NCI-H446 (cell line): ENCODE measurements at places on chromosomes 6 and 20.
A peak's percentile ranks its signal among the peaks of the same experiment; 100 is the strongest.

GRCh38 chr20:62146019-62146755, 2.6 kb downstream of the SS18L1 start:
- DNase-seq: no peak

GRCh38 chr20:43009532-43009931, 180.2 kb downstream of the PTPRT start:
- DNase-seq: no peak

- no peak for DNase-seq
Observed at GRCh38 chr20:43579861-43580793, 10.6 kb upstream of the IFT52 start.

DNA sequence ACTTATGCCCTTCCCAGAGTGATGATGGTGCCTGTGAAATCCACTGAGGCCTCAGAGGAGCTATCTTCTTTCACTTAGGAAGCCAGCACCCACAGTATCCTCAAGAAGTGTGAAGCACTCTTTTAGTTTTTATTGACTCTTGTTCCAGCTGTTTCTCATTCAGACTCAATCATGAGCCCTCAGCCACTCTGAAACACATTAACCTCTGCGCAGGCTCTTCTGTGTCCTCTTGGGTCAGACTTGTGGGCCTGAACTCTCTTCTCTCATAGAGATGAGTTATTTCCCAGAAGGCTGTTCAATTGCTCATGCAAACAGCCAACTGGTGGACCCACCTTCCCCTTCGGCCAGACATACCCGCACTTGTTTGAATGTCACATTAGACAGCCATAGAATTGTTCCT, 27.8 kb upstream of the PREP start:
- DNase-seq: no peak

- no peak for DNase-seq
Observed at GRCh38 chr6:145842693-145843546, 28.3 kb upstream of the FBXO30 start.

- no peak for DNase-seq
Observed at GRCh38 chr6:3366596-3367413, 90.0 kb downstream of the SLC22A23 start.

DNA sequence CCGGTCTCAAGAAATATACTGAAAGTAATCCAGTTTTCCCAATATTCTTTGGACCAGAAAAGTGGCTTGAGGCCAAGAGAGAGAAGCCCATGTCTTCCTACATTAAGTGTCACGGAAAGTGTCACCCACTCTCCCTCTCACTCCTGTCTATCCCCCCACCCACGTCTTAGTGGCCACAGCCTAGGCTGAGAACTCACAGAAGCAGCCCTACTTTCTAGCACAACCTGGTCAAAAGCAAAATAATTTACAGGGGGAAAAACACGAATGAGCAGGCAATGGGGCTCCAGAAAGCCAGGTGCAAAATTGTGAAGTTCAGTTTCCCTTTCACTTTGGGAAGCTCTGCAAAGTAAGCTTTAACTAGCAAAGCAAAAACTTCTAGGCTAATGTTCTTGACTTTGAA, 118.0 kb downstream of the OPRM1 start:
- no peak for DNase-seq

- no peak for DNase-seq
Observed at GRCh38 chr6:104423691-104424090, 436.0 kb downstream of the HACE1 start.

GRCh38 chr6:149140137-149140909, 177.2 kb upstream of the TAB2 start:
- no peak for DNase-seq

GRCh38 chr20:12354725-12355124, 437.0 kb downstream of the BTBD3 start:
- no peak for DNase-seq

DNA sequence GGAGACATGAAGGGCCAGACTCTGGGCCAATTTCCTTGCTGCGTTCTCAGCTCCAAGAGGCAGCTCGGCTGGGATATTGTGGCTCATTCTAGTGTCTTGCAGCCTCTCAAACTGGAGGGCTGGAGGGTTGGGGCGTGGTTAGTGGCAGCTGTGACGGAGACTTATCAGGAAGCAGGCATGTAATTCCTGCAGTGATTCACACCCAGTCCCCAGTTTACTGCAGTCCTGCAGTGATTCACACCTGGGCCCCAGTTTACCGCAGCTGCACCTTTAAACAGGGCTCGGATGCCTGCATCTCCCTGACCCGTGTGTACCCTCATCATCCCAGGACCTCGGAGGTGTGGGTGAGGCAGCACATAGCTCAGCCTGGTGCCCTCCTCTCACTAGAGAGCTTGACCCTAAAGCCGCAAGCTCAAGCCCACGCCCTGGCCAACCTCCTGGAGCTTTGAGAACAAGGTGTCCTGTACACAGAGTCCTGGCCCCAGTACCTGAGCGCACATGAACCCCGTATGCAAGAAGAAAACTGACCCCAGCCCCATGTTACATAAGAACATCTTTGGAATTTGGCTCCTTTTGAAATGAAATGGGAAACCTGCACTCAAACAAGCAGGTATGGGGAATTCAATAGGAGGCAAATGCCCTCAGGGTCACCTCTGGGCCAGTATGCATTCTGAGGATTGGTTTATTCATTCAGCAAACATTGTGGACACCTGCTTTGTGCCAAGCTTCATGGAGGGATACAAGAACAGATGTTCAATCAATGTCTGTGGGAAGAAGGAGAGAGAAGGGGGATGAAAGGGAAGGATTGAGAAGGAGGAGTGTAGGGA, 55.3 kb upstream of the FAM83D start:
- DNase-seq: no peak

DNA sequence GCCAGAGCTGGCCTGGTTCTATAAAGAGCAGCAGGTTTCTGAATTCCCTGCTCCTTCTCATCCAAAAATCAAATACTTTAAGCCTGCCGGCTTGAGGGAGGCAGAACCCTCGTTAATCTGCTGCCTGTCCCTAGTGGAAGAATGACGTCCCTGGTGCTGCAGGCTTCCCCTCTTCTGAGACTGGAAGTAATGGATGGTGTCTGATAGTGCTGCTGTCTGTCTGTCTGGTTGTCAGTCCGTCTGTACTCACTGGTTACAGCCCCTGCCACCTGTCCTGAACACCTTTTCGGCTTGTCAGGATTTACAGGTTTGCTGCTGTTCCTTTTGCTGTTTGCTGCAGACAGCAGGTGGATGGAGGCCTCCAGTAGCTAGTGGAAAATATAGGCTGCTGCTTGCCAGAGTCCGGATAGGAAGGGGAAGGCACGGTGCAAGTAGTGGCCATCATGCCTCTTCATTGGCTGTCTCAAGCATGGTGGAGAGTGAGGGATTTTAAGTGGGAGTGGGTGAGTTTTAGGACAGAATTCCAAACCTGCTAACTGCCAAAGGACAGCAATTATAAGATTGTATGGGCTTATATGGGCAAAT, 2.5 kb downstream of the RIMS1 start:
- DNase-seq: no peak

GRCh38 chr20:14383335-14383734, 45.9 kb upstream of the FLRT3 start:
- no peak for DNase-seq

DNA sequence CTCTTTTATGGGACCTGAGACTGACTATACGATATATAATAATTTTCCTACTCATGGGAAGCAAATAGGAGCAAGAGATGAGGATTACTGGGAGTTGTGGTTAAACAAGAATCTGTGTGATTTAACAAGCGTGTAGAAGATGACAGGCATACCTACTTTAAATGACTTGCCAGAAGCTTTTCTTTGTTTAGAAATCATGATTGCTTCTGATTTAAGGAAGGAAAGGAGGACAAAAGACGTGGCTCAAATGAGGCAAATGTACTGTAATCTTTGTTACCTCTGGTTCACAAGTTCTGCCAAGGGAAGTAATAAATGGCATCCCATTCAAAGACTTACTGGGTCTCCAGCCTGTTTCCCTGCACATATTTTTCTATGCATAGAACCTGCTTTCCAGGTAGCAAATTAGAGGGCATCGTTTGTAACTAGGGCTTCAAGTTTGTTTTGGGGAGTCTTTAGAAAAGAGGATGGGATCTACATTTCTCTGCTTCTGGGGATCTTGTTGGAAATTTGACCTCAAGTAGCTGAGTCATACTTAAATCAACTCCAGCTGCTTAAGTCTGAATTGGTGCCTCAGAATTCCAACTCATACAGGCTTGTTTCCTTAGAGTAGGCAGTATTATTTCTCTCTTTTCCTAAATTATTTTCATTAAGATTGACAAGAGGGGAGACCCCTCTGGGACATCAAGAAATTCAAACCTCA, 2.9 kb upstream of the TRMT11 start:
- DNase-seq: no peak

- no peak for DNase-seq
Observed at GRCh38 chr6:85983032-85983659, 340.5 kb upstream of the SYNCRIP start.

DNA sequence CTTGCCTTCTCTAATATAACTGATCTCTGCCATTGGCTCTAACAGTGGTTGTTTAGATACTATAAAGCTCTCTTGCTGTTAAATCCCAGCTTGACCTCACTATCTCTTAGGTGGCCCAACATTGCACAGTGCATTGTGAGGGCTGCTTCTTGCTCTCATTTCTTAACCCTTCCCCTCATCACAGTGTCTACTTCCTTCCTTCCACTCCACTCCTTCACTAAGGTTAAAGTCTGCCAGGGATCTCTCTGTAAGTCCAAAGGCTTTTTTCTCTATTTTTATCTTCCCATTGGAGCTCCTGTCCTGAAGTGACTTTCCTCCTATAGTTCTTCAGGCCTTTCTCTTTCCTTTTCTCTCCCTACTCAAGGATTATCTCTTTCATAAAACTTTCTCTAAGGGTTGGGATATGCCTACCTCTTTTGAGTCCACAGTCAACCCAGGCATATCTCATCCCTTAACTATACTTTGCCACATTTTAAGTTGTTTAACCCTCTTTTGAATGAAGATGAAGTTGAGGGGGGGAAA, 4.0 kb upstream of the TBC1D22B start:
- DNase-seq: no peak

DNA sequence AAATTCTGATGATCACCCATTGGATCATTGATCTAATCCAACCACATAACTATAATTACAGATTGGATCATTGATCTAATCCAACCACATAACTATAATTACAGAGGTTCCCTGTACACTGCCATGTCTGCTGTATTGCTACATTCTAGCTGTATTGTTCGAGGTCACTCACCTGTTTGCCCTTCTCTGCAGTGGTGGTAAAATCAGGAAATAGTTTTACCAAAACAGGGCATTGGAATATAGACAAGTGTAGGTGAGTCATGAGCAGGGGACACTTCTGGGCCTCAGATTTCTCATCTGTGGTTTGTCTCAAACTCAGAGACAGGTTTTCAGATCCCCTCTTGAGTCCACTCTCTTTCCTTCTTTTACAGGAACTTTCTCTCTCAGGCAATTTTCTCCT, 9.0 kb upstream of the AFDN start:
- no peak for DNase-seq

- no peak for DNase-seq
Observed at GRCh38 chr6:29845405-29846006, 17.9 kb downstream of the HLA-G start.

DNA sequence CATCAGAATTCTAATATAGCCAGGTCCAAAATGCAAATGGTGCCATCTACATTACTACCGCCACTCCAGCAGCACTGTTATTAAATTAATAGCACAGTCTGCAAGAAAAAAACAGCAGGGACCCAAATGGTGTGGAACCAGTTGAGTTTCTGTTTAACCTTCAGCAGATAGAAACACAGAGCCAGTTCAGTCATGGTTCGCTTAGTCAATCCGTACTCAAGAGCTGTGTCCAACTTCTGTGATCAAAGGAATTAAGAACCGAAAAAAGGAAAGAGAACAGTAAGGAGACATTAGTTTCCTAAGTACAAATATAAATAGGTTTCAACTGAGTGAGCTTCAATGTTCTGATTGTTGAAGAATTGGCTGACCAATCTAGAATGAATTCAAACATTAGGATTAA, 107.7 kb downstream of the TRDN start:
- no peak for DNase-seq

- DNase-seq: no peak
Observed at GRCh38 chr6:147077251-147077650, 127.0 kb upstream of the STXBP5 start.

GRCh38 chr6:98845211-98846020, 11.0 kb downstream of the POU3F2 start:
- peak; percentile 88 for DNase-seq

DNA sequence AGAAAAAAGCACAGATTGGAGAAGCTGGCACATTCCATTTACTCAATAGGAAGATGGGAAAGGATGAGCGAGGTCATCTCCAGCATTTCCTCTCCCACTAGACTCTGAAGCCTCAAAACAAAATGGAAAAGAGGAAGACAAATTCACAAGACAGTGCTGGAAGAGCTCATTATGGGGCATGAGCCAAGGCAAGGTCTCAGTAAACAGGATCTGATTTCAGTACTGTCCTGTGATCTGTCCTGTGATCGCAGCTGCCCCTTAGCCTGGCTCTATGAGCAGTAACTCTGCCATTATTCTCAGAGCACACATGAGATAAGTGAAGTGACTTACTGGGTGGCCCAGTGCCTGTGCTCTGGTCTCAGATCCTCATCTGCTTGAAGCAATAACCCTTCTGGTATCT, 68.1 kb upstream of the SLC4A11 start:
- DNase-seq: no peak

- no peak for DNase-seq
Observed at GRCh38 chr6:168243812-168244376, 75.7 kb downstream of the DACT2 start.

DNA sequence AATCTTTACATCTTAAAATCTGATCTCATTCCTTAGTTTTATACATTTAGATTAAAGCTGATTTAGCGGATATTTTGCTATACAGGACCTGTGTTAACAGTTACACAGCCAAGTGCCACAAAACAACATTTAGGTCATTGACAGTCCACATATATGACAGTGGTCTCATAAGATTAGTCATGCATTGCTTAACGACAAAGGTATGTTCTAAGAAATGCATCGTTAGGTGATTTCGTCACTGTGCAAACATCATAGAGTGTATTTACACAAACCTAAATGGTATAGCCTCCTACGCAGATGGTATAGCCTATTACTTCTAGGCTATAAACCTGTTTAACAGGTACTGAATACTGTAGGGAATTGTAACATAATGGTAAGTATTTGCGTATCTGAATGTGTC, 21.6 kb downstream of the ADGRG6 start:
- no peak for DNase-seq

DNA sequence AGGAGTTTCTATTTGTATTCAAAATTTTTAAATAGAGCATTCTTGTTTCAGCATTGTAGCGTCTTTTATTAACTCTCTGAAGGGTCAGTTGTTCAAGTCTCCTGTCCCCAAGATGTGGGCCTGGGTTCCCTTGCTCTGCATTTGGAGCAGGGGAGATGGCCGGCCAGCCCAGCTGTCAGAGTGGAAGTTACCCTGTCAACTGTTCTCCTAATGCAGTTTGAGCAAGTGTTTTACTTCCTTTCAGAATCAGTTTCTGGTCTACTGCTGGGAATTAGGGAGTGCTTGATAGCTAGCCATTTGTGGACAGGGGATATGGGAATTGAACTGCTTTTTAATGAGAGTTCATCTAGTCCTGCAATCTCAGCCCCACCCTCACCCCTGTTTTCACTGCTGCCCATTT, 116.6 kb downstream of the QKI start:
- DNase-seq: no peak
